ENCODE measurements at places on chromosomes 7 and 10.

- DNase-seq = peak; percentile 89
These were observed 26.3 kb upstream of the PPIF start for GRCh38 chr10:79320820-79321493.

DNA sequence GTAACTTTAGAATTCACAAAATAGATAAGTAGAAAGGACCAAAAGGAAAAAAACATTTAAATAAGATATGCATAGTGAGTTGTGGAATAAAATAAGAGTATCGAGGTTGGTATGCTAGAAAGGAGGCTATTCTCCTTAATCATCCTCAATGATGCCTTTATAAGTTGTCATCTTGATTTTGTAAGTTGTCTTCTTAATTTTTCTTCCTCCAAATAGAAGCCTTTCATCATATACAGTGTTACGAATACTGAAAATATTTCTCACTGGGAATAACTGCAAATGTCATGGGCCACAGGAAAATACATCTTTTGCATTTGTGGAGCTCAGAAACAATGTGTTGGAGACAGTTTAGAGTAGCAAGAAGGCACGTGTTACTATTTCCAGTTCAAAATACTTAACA, 31.5 kb upstream of the PRTFDC1 start:
- DNase-seq = no peak

GRCh38 chr10:34732926-34733325, 82.2 kb downstream of the PARD3 start:
- DNase-seq = no peak

DNA sequence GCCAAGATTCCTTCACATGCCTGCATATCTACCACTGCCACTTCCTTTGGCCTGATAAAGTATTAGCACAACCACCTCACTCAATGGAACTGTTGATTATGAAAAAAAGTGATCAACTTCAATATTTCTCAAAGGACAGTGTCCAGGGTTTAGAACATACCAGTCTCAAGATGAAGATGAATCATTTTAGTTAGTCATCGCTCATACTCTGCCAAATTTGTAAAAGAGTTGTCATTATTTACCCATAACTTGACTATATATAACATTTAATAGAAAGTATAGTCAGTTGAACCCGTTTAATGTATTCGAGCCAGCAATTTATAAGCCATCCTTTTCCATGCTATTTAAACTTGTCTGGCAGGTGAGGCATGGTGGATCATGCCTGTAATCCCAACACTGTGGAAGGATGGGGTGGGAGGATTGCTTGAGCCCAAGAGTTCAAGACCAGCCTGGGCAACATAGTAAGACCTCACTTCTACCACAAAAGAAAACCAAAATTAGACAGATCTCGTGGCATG, 33.2 kb downstream of the SPAM1 start:
- DNase-seq = no peak

DNA sequence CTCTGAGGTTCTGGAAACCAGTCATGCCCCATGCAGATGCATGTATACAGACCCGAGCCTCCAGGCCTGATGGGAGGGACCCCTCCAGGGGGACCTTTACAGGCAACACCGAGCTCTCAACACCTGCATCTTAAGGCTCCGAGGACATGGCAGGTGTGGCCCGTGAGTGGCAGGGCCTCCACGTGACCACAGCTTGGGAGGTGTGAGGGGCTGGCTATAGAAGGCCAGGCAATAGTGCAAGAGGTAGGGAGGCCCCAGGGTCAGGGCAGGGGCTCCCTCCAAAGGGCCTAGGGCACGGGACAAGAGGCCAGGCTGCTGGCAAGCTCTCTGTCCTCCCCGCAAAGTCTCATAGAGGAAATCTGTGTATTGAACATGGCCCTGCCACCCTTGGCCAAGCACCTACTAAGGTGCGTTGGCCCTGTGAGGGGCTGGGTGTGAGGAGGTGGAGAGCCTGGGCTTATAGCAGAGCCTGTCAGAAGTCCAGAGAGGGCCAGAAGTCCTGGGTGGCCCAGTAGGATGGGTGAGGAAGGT, 134.2 kb downstream of the PTPN20 start:
- no peak for DNase-seq

GRCh38 chr7:131786204-131786603, 229.8 kb upstream of the PODXL start:
- DNase-seq = no peak

- DNase-seq = no peak
These were observed 270.0 kb downstream of the TRIL start for GRCh38 chr7:28688174-28688573.

- no peak for DNase-seq
These were observed 22.2 kb upstream of the SH2D4B start for GRCh38 chr10:80515511-80515910.

DNA sequence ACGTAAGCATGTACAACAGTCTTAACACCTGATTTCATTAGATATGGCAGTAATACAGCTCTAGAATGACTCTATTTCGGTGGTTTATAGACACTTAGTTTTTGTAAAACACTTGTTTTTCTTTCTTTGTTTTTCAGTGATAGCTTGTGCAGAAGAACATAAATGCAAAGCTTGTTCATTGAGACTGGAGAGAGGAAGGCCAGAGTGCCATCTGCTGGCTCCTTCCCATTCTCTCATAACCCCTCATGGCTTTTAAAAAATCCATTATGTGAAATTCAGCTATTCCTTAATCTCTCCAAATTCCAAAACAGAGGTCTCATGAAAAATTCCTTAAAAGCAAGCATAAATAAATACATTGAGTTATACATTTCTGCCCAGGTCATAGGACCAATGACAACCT, 76.3 kb downstream of the CACNB2 start:
- DNase-seq = no peak

DNA sequence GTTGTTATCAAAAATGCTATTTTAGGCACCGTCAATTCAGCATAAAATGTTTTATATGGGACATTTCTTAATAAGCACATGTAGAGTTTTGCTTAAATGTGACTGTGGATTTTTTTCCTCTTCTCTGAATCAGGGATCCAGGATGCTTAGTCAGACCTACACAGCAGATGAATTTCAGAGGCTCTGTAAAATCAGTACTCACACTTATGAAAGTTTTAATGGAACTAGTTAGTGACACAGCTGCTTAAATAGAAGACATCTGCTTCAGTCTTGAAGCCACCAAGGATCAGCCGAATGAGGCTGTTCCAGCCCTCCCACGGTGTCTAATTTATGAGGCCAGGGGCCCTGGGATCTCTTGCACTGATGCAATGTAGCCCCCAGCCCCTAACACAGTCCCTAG, 136.0 kb downstream of the MYOF start:
- no peak for DNase-seq

DNA sequence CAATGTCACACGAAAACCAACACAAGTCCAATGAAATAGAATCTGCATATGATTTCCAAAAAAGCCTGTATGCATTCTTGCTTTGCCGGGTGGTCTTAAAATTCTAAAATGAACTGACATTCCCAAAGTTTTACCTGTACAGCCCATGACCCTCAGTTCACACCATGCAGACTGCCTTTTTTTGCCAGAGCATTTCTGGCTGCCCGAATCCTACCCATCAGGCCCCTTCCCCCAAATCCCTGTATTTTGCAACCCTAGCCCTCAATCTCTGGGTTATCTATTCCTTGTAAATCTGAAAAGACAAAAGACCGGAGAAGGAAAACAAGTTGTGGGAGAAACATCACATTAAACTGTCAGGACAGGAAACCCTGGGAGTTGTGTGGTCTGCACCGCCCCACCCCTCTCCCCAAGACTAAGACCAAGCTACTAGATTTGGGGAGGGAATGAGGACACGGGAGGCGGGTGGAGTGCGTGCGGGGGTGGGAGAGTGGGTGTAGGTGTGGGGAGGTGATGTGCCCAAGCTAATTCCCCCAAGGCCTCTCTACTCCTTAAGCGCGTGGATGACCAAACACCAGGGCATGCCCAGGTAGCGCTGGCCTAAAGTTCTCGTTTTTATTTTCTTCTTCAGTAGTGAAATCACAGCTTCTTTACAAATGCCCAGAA, 1.4 kb downstream of the JCAD start:
- no peak for DNase-seq

GRCh38 chr7:116162254-116162653, 48.1 kb upstream of the TES start:
- no peak for DNase-seq

DNA sequence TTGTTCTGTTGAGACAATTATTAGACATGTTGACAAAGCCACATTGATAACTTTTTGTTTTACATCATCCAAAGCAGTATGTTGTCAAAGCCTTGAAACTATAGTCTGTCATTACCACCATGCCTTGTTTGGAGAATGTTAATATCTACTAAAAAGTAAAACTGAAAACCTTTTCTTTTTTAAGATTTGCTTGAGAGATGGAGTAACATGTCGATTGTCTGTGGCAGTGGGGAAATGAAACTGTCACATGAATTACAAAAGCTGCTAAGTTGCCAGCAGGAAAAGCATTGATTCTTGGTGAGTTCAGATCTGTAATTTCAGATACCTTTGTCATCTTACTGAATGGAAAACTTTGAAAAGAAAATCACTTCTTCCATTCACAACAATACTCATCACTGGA, 69.1 kb downstream of the TFPI2 start:
- no peak for DNase-seq

GRCh38 chr10:65083222-65083621, 1562.0 kb downstream of the REEP3 start:
- no peak for DNase-seq

- no peak for DNase-seq
These were observed 95.3 kb downstream of the MYOF start for GRCh38 chr10:93386631-93387369.
